ENCODE measurements at places on chromosomes 5 and 9.

DNA sequence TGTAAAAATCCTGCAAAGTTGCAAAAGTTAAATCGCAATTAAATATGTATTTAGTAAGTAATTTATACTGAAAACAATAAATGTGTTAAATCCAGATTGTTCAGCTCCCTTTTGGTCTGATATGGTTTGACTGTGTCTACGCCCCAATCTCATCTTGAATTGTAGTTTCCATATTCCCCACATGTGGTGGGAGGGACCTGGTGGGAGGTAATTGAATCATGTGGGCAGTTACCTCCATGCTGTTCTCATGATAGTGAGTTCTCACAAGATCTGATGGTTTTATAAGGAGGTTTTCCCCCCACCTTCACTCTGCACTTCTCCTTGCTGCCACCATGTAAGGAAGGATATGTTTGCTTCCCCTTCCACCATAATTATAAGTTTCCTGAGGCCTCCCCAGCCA lies 140.0 kb downstream of the CDH6 start:
- no peak for DNase-seq

GRCh38 chr9:135864447-135865049 lies 42.8 kb downstream of the CAMSAP1 start:
- no peak for DNase-seq

DNA sequence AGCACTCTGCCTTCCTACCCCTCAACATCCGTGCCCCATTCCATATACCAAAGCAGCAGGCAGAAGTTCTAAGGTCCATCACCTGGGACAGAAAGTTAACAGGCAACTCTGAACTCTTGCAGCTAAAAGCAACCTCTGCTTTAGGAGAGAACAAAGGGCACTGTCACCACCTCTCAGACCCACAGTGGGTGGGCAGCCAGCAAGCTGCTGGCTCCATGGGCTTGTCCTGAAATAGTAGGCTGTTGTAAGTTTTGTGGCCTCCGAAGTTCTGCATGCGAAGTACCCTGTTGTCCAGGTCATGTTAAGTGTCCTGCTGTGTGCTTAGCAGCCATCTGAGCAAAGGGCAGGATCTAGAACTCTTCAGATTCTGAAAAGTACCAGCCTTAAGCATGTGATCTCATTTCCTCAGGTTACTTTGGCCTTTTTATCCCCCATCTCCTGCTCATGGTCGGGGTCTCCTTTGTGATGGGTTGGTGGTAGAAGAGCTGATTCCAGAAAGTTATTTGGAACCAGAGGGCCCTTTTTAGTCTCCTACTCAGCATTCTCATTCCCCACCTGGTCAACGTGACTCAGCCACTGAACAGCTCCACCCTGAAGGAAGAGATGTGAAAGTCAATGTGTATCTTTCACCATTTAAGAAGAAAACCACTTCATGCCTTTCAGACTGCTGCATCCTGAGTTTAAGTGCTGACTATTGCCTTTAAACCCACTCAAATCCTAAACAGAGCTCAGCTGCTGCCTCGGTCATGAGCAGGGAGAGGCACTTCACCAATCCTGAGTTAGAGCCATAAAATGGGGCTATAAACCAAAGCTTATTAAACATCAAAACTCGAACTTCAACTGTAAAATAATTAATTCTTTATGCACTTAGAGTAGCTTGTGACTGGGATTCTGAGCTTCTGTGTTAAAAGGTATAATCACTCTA lies 121.4 kb downstream of the DPYSL3 start:
- no peak for DNase-seq

- no peak for DNase-seq
Measured at GRCh38 chr5:50751064-50751657, 84.7 kb downstream of the PARP8 start.

DNA sequence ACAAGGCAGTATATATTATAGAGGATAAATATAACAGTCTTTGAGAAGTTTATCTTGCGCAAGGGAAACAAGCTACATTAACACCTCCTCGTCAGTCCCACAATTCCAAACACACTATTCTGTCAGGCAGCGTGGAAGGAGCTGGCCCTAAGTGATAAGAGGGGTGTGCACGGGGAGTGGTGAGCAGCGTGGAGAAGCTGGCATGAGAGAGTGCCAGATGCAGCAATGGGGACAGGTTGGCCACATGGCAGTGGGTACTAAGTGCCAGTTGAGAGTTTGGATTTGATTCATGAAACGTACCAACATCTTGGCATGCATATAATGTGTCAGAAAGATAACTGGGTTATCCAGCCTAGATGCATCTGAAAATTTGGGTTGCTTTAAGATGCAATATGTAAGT lies 460.2 kb downstream of the ICE1 start:
- no peak for DNase-seq

- no peak for DNase-seq
Measured at GRCh38 chr5:157860898-157861890, 2.2 kb upstream of the CLINT1 start.

GRCh38 chr9:81479573-81479972 lies 209.8 kb downstream of the TLE1 start:
- DNase-seq = no peak

DNA sequence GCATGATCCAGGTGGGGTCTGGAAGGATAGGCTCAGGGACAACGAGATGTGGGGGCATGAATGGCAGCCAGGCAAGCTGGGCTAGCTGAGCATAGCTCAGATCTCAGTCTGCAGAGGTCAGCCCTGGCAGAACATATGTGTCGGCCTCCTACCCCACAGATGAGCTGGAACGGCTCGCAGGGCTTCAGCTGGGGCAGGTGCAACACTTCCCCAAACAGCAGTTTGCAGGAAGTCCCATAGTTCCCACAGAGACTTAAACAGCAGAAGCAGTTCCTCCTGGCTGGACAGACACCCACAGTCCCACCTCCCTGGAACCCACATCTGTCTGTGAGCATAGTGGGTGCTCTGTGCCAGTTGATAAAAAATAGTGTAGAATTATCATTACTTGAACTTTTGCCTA lies 404.6 kb downstream of the GADD45G start:
- no peak for DNase-seq

GRCh38 chr5:134758176-134758503 lies 439 bp upstream of the DDX46 start:
- no peak for DNase-seq
